ENCODE measurements at places on chromosomes 5 and 9. TPM values are rescaled to one million over a fixed set of nuclear protein-coding genes. Genes with fewer than 3 reads are reported as not detected.

- DNase-seq, result no peak
Measured at GRCh38 chr5:58486290-58486689, 4.9 kb upstream of the GAPT start.

DNA sequence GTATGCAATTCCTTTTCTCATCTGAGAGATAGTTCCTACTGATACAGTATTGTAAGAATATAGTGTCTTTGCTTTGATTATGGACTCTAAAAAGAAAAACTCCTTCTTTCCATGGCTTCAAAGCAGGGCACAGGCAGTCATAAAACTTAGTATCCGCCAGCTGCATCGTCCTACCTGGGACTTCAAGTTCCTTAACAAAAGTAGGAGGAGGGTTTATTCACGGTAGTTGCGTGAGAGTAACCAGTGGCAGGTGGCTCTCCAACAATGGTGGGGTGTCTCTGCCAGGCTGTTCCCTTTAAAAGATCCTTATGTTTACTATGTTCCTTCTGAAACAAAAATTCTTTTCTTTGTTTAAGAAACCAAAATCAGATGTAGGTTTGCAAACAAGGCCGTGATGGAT, 173.5 kb upstream of the DMAC1 start:
- DNase-seq, result no peak

DNA sequence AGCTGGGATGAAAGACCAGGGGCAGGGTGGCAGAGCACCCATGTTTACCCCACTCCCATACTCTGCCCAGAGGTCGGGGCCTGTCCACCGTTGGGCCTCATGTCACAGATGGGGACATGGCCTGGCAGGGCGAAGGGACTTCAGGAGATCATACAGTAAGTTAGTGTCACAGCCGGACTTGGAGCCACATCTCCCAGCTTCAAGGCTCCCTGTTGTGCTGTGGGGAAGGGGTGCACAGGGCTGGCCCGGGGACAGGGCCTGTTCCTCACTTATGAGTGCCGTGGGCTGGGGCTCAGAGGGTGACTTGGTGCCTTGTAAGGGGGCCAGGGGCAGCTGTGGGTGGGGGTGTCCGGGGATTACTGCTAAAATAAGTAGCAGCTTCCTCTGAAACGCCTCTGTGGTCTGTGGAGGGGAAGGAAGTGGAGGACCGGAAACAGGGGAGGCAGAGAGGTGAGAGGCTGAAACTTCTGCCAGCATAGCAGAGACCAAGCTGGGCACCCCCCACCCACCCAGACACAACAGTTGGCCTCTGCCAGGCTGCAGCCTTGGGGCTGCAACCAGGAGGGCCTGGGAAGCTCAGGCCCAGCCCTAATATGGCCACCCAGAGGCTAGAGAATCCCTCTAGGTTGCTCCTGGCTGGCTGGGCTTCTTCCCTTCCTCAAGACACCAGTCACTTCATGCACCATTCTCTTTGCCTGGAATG, 41.1 kb upstream of the NEK6 start:
- DNase-seq, result peak; percentile 59

DNA sequence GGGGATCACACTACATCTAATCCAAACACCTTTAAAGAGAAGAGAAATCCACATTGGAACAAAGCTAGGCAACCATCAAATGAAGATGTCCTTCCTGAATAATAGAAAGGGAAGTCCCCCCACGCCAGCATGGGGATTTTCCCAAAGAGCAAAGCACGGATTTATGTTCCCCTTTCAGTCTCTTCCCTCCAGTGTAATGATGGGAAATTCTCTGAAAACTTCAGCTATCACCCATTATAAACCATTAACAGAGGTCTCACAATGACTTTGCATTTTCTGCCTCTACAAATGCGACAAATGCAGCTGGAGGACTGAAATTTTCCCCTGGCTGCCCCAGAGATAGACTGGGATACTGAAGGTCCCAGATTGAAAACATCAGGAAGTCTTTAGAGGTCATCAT, 368.7 kb downstream of the EFNA5 start:
- DNase-seq, result no peak

DNA sequence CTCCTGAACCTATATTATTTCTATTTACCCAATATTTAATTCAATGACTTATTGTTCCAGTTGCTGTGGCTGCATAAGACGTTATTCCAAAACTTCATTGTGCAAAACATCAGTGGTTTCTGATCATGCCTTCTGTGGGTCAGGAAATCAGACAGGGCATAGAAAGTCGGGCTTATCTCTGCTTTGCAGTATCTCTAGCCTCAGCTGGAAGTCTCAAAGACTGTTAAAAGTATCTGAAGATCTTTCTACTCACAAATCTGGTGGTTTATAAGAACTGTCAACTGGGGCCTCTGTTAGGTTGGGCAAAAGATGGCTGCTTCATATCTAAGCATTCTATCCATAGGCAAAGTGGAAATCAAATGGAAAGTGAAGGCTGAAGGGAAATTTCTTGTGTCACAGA, 687.7 kb upstream of the ARRDC3 start:
- DNase-seq, result no peak

DNA sequence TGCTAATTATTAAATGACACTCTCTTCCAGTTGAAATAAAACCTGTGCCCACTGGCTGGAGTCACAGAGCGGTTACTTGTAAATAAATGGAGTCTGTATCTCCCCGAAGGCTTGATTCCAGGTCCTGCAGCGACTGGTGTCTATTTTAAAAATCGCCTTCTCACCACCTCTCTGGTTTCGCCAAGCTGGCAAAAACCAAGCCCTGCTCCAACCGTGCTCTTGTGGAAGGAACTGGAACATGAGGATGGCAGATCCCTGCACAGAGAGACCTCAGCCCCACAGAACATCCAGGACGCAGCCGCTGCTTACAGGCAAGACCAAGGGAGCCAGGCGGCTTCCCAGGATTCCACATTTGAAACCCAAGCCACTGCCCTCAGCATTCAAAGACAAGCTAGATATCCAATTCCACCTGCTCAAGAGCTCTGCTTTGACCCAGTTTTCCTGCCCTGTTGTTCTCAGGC, 15.0 kb downstream of the SEMA4D start:
- no peak for DNase-seq

GRCh38 chr5:123007754-123008153, 28.8 kb downstream of the PPIC start:
- no peak for DNase-seq

Gene CXCL14
- total RNA-seq, result 1.3 TPM

Data from left ventricle myocardium superior (tissue), 1 donor.